ENCODE measurements at places on chromosomes 6 and 20. TPM values are rescaled to one million over a fixed set of nuclear protein-coding genes. Genes with fewer than 3 reads are reported as not detected.

PI3 gene
- total RNA-seq = not detected

ECT2L gene
- total RNA-seq = not detected

SYNDIG1 gene
- not detected for total RNA-seq

IMPG1 gene
- total RNA-seq = not detected

L3MBTL1 gene
- 2.6 TPM for total RNA-seq

CALHM4 gene
- not detected for total RNA-seq

BTNL2 gene
- total RNA-seq = not detected

PGC gene
- not detected for total RNA-seq

DNA sequence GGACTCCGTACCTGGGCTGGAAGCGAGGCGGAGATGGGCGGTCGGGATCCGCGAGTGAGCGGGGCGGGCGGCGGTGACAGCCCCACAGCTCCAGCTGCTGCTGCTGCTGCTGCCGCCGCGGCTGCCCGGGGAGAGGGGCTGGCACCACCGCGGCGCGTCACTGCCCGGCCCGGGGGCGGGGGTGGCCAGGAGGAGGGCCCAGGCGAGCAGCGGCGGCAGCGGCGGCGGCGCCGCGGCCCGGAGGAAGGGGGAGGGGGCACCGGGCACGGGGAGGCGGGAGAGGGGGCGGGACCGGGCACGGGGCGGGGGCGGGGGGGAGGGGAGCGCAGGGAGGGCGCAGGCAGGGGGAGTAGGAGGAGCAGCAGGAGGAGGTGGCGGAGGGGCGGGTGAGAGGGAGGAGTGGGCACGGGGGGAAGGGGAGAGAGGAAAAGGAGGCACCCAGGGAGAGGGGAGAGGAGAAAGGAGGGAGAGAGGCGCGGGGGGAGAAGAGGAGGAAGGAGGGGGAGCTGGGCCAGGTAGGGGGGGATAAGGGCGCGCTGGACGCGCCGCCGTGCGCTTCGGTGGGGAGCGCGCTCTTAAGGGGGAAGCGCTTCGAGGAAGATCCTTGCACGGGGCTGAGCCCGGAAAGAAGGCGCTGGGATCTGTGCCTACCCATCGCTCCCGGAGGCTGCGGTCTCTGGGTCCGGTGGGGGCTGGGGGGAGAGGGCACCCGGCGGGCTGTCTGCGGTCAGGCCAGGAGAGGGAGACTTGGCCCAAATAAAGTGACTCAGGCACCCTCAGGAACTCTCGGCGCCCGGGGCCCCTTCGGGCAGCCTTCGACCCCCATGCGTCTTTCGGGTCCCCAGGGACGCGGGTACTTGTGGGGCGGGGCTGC lies 101.5 kb downstream of the NOL4L start:
- H3K36me3 ChIP-seq = no peaks in the 10 kb centered on the region
- peaks cover 11% of the 10 kb centered on the region for H3K4me1 ChIP-seq
- peak; percentile 72 for DNase-seq
- peak overlapping the region; percentile 77 for H3K27ac ChIP-seq

GRCh38 chr6:13156381-13156780 lies 172.0 kb downstream of the TBC1D7 start:
- H3K27me3 ChIP-seq = no peaks in the 10 kb centered on the region
- H3K27ac ChIP-seq = no peak overlapping the region
- no peaks in the 10 kb centered on the region for H3K36me3 ChIP-seq
- no peak for DNase-seq

- no peaks in the 10 kb centered on the region for H3K27me3 ChIP-seq
- no peak overlapping the region for H3K4me3 ChIP-seq
- no peaks in the 10 kb centered on the region for H3K4me1 ChIP-seq
- no peaks in the 10 kb centered on the region for H3K36me3 ChIP-seq
- peak overlapping the region; percentile 68 for H3K27ac ChIP-seq
Observed at GRCh38 chr6:41199552-41200246, 1.2 kb downstream of the TREML2 start.

DNA sequence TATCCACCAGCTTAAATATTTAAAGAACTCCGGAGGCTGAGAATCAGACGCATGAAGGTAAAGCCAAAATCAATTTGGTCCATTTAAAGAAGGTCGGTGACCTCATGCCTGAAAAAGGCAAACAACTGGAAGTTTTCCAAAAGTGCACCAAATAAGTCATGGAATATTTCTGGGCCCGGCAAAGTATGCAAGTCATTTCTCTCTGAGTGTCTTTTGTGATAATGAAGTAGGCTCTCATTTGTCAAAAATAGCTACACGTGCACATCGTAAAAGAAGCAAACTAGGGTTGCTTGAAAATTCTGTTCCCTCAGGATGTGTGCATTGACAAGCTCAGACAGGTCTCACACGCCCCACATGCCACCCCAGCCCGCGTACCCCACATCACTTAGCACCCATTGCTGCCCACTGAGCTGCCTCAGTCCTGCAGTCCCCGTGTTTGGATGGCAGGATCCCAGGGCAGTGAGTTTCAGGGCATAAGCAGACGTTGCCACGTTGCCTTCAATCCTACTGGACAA lies 20.5 kb upstream of the PYGB start:
- H3K4me3 ChIP-seq = no peak overlapping the region
- H3K4me1 ChIP-seq = peaks cover 21% of the 10 kb centered on the region
- peak overlapping the region; percentile 23 for H3K27ac ChIP-seq
- DNase-seq = no peak
- H3K36me3 ChIP-seq = no peaks in the 10 kb centered on the region
- H3K27me3 ChIP-seq = no peaks in the 10 kb centered on the region

DNA sequence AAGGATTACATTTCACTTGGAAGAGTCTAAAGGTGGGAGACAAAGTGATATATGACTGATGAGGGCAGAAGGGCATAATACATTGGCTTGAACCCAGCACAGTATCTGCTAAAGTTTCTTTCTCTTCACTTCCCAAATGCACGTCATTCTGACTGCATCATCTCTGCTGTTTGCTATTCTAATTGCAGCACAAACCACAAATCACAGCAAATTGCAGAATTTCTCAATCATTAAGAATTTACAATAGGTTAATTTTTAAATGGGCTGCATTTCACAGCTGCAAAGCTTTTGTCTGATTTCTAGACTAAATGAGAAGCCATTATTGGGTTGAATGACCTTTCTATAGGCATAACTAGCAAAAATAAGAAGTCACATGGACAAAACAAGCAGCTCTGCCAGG lies 337.0 kb downstream of the RNGTT start:
- no peak overlapping the region for H3K4me3 ChIP-seq
- no peaks in the 10 kb centered on the region for H3K36me3 ChIP-seq
- no peak overlapping the region for H3K27ac ChIP-seq
- DNase-seq = no peak

DNA sequence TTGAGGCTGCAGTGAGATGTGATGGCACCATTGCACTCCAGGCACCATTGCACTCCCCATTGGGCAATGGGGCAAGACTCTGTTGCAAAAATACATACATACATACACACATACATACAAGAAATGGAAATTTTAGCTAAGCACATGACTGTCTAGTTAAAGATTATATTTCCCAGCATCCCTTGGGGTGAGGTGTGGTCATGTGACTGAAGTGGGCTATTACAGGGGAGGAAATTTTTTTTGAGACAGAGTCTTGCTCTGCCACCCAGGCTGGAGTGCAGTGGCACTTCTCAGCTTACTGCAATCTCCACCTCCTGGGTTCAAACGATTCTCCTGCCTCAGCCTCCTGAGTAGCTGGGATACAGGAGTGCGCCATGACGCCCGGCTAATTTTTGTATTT lies 32.0 kb upstream of the HMGA1 start:
- H3K36me3 ChIP-seq = no peaks in the 10 kb centered on the region
- H3K27me3 ChIP-seq = no peaks in the 10 kb centered on the region
- no peak for DNase-seq
- no peaks in the 10 kb centered on the region for H3K4me1 ChIP-seq

- H3K27ac ChIP-seq = no peak overlapping the region
- peaks cover 3% of the 10 kb centered on the region for H3K4me1 ChIP-seq
- no peaks in the 10 kb centered on the region for H3K27me3 ChIP-seq
- no peaks in the 10 kb centered on the region for H3K36me3 ChIP-seq
- DNase-seq = no peak
Observed at GRCh38 chr6:51619042-51619799, 468.2 kb downstream of the PKHD1 start.

DNA sequence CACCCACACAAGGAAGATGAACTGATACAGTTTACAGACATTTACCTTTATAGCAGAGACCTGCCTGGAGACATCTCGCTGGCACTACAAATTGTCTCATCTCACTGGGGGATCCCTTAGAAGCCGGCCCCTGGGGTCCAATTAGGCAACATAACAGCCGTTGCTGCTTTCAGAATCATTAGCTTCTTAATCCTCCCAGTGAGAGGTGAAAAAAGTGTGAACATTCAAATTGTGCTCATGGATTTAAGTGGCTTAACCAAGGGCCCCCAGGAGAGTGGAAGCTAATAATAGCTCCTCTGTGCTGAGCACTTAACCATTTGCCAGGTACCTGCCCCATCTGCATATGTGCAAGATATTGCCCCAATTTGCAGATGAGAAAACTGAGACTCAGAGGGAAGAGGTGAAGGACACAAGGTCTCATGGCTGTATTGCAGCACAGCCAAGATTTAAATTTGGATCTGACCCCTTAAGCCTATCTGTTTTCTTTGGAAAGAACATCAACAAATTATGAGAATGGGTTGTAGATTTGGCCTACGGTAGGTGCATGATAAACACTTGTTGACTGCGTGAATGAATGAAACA lies 101.0 kb downstream of the EYA2 start:
- no peaks in the 10 kb centered on the region for H3K4me1 ChIP-seq
- H3K36me3 ChIP-seq = no peaks in the 10 kb centered on the region
- no peak overlapping the region for H3K27ac ChIP-seq

DNA sequence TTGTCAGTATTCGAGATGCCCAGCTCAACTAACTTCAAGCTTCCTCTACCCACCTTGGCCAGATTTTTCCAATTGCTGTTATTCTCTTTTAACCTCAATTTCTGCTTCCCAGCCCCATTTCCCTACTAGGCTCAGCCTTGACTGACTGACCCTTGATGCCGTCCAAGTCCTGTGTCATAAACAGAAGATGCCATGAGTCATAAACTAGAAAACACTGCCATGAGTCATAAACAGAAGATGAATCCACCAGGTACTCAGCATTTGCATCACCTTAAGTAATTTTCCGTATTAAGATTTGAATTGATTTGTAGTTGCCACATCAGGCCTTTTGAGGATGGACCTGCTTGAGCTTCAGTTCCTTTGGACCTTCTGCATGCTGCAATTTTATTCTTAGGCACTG lies 123.8 kb downstream of the FAM83B start:
- DNase-seq = no peak
- no peak overlapping the region for H3K27ac ChIP-seq
- H3K36me3 ChIP-seq = no peaks in the 10 kb centered on the region
- H3K4me3 ChIP-seq = no peak overlapping the region

- H3K4me1 ChIP-seq = no peaks in the 10 kb centered on the region
- no peaks in the 10 kb centered on the region for H3K36me3 ChIP-seq
- DNase-seq = no peak
- no peak overlapping the region for H3K27ac ChIP-seq
Observed at GRCh38 chr20:52833901-52834300, 138.3 kb upstream of the TSHZ2 start.

- H3K27ac ChIP-seq = no peak overlapping the region
- no peaks in the 10 kb centered on the region for H3K27me3 ChIP-seq
- DNase-seq = no peak
- H3K36me3 ChIP-seq = peaks cover 77% of the 10 kb centered on the region
- no peak overlapping the region for H3K4me3 ChIP-seq
- H3K4me1 ChIP-seq = no peaks in the 10 kb centered on the region
Observed at GRCh38 chr20:48986899-48987298, 59.2 kb upstream of the CSE1L start.

- no peaks in the 10 kb centered on the region for H3K27me3 ChIP-seq
- no peak for DNase-seq
- no peak overlapping the region for H3K27ac ChIP-seq
Observed at GRCh38 chr6:135002229-135002844, 52.3 kb downstream of the HBS1L start.

DNA sequence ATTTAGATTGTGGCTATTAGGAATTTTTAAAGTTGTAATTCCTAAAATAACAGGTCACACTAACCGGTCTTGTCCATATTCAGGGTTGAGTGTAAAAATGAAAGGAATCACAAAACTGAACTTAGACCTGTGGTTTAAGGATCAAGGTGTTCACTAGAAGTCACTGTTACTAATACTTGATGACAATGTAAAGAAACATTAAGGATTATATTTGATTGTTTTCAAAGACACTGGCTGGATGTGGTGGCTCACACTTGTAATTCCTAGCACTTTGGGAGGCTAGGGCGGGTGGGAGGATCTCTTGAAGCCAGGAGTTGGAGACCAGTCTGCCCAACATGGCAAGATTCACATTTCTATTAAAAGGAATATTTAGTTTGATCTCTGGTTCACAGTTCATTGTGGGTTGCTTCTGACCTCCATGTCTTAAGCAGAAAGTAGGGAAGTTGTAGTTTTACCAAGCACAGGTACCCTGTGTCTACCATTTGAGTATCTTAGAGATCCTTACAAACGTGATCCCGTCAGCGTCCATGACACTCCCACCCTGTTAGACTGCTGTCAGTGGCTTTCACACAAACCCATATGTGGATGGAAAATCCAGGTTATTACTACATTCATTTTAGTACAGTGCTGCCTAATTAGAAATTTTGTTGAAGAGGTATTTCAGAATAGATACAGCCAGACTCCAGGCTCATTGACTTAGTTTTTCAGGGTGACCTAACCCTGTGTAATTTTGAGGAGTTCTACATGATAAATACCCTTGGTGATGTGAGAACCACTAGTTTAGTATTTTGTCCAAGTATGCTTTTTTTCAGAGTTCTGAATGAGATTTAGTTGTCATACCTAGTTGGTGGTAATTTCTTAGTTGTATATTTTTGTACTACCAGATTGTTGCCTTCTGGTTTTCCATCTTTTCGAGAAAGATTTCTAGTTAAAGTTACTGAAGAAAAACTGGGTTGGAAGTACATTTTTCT lies 10.2 kb downstream of the SRSF3 start:
- no peaks in the 10 kb centered on the region for H3K27me3 ChIP-seq
- H3K4me3 ChIP-seq = no peak overlapping the region
- no peak overlapping the region for H3K27ac ChIP-seq
- peaks cover 63% of the 10 kb centered on the region for H3K36me3 ChIP-seq

DNA sequence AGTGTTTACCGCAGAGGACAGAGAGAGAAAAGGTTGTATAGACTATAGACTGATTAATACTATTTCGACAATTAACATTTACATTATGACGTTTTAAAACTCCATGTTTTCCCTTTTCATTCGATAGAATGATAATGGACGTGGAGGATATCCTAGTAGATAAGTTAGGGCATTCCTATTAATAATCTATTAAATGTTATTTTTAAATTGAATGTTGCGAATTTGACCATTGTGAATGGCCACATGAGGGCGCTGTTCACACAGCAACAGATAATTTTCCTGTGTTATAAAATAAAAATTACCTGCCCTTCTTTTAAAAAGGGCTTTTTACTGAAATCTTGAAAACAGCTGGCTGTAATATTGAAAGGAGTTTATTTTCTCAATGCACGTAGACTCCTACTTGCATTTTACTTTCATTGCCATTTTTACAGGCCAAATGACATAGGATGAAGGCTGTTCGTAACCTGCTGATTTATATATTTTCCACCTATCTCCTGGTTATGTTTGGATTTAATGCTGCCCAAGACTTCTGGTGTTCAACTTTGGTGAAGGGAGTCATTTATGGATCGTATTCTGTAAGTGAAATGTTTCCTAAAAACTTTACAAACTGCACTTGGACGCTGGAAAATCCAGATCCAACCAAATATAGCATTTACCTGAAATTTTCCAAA lies 3.3 kb downstream of the ADGRB3 start:
- H3K4me1 ChIP-seq = peaks cover 30% of the 10 kb centered on the region
- peak; percentile 45 for DNase-seq
- no peak overlapping the region for H3K4me3 ChIP-seq
- no peaks in the 10 kb centered on the region for H3K27me3 ChIP-seq
- H3K27ac ChIP-seq = no peak overlapping the region
